ENCODE measurements at places on chromosomes 7 and 10.

DNA sequence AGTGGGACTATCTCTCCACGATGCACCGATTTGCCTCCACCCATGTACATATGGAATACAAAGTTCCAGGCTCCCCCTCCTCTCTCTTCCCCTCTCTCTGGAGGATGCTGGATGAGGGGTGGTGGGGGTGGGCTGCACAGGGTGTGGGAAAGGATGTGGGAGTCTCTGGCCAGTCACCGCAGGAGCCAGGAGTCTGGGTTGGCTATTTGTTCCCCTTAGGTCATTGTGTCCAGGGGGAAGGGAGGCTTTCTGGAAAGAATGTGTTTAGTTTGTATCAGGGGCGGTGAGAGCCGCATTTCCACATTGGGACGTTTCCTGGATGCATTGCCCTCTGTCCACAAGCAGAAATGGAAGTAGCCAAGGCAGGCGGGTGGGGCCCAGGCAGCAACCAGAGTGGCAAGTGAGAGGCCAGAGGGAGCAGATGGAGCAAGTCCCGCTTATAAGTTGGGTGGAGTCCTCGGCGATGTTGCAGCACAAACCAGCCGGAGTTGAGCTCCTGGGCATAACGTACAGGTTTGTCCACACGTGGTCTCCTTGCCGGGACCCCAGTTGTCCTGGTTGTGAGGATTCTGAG is 63.3 kb downstream of the ZNF777 start:
- DNase-seq, result no peak

DNA sequence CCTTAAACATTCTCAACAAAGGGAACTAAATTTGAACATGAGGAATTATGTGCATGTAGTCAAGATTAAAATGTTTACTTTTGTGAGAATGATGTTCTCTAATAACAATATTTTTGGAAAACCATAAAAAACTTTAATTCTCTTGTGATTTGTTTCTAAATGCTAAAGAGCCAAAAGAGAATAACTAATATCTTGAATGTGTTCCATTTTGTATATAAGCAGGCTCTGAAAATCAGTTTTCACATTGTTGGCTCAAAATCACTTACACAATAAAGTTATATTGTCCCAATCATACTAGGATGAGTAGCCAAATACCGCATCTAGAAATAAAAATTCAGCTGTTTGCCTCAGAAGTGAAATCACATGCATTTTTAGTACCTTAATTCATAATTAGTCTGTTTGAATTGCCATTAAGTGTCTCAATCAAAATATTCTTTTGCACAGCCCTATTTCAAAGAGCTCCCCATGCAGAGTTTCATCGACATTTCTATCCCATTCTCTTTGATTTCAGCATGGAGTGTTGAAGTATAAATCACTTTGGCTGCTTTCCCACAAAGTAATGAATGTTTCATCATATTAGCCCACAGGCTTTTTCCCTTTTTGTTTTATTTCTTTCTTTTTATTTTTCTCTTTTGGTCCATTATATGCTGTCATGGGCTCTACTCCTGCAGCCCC is 420.3 kb upstream of the POM121L12 start:
- no peak for DNase-seq

GRCh38 chr7:97090761-97091353 is 26.6 kb upstream of the SDHAF3 start:
- no peak for DNase-seq

DNA sequence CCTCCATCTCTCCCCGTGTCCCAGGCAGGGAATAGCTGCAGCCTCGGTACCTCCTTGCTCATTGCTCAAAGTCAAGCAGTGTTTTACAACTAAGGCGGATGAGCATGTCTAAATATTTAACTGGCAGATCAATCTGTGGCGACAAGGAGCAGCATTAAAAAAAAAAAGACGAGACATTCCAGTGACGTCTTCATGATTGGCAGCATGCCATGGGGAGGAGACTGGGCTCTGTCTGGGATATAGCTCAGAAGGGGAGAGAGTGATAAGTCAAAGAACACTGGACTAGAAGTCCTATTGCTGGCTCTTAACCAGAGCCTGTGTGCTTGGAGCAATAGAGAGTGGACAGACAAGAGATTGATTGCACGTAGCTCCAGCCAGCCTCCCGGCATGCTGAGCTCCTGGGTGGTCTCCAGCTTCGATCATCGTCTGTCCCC is 287.5 kb upstream of the PODXL start:
- DNase-seq, result peak; percentile 82

DNA sequence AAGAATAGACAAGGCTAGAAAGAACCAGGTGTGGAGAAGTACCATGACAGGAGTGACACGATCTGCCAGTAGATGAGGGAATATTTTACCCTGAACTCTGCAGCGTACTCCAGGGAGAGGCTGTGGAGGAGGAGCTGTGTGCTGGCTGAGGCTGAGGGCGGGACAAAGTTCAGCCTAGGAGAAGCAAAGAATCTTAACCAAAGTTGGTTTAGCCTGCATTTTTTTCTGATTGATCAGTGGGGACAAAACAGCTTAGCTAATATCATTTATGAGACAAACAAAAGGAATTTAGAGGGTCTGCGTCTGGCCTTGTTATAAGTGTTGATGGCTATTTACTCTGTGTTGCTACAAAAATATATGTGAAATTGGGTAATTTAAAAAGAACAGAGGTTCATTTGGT is 5.2 kb upstream of the NPSR1 start:
- DNase-seq, result no peak

- no peak for DNase-seq
These were observed 3.9 kb downstream of the CH25H start for GRCh38 chr10:89203237-89203636.

GRCh38 chr10:5971315-5971832 is 6.0 kb downstream of the IL15RA start:
- no peak for DNase-seq

GRCh38 chr7:155865830-155866525 is 53.7 kb upstream of the SHH start:
- peak; percentile 24 for DNase-seq

GRCh38 chr7:110308791-110309190 is 782.1 kb upstream of the LRRN3 start:
- DNase-seq, result no peak

GRCh38 chr10:123863183-123863575 is 28.4 kb downstream of the CPXM2 start:
- DNase-seq, result no peak

DNA sequence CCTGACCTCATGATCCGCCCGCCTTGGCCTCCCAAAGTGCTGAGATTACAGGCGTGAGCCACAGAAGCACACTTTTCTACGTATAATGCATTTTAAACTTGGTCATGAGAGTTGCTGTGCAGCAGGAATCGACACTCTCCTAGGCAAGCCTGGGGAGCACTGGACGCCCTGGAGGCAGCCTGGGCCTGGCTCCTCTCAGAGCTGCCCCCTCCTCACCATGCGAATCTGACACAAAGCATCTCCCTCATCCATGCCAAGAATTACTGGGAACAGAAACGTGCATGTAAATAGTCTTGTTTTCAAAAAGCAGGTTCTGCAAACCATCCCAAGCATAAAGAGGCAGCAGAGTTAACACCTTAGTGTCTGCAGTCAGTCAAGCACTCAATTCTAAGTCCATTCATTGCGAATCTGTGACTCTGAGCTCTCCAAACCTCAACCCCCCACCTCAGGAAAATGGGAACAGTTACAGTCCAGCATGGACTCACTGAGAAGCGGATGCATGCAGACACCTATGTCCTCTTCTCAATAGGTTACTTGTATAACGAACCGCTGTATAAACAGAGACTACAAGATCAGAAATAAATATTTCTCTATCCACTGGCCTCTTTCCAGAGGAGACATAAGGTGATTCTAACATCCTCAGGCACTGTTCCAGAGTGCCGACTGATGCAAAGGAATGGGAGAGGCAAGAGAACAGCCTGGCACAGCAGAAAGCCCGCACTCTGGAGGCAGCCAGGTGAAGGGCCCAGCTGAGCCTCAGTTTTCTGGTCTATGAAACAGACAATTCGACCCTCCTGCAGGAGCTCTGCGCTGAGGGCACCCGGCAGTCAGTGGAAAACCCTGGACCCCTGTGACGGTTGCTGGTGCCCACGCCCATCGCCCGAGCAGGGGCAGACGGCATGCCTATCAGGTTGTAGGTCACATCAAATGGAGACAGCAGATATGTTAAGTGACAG is 68.9 kb downstream of the MAD1L1 start:
- no peak for DNase-seq

GRCh38 chr10:48587101-48587500 is 17.8 kb downstream of the ARHGAP22 start:
- no peak for DNase-seq

DNA sequence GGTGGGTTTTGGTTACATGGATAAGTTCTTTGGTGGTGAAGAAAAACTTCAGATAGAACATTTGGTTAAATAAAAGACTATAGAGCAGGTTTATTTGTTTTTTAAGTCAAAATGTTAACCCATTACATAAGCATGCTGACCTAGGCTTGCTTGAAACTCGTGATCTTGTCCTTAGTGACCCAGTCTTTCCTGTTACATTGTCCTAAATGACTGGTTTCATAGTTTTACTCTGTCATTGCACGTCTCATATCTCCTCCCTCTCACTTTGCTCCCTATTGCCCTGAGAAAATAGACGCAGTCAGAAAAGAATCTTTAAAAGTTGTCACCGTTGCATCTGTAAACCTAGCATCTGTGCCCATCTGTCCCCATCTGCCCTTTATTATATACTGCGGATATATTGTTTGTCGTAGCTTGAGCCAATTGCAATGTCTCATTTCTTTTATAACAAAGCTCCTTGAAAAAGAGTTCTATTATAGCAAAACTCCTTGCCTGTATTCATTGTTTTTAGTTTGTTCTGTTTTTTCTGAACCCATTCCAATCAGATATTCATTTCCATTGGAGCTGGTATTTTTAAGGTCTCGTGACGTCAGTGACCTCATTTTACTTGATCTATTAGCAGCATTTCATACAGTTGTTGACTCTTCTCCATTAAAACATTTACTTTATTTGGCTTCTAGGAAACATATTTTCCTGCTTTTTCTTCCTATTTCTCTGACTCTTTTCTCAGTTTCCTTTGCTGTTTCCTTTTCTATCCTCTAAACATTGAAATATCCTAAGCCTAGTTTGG is 57.3 kb downstream of the HELLS start:
- no peak for DNase-seq

DNA sequence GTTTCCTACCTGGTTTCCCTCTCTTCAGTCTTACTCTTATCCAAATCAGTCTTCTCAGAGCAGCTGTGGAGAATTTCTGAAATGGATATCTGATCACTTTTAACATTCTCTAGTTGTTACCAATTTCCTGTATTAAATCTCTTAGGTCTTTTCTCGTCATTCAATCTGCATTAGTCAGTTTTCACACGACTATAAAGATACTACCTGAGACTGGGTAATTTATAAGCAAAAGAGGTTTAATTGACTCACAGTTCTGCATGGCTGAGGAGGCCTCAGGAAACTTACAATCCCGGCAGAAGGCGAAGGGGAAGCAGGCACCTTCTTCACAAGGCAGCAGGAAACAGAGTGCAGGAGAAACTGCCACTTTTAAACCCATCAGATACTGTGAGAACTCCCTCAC is 444.8 kb downstream of the GATA3 start:
- DNase-seq, result no peak

DNA sequence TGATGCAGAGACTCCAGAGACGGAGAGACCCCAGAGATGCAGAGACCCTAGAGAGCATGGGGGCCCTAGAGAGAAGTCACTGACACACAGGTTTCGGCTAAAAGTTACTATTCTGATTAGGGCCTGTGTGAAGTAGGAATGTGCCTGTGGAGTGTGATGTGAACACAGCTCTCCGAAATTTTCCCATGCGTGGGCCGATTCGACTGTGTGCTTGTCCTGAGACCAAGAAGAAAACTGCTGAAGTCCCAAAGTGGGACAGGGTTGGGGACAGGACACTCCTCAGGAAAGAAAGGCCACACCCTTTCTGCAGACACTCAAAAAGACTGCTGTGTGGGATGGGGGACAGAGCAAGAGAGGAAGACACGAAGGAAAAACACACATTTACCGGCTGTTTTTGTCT is 533.5 kb downstream of the PTPRN2 start:
- DNase-seq, result no peak

- DNase-seq, result no peak
These were observed 41.6 kb downstream of the PDIA4 start for GRCh38 chr7:148986742-148987009.

DNA sequence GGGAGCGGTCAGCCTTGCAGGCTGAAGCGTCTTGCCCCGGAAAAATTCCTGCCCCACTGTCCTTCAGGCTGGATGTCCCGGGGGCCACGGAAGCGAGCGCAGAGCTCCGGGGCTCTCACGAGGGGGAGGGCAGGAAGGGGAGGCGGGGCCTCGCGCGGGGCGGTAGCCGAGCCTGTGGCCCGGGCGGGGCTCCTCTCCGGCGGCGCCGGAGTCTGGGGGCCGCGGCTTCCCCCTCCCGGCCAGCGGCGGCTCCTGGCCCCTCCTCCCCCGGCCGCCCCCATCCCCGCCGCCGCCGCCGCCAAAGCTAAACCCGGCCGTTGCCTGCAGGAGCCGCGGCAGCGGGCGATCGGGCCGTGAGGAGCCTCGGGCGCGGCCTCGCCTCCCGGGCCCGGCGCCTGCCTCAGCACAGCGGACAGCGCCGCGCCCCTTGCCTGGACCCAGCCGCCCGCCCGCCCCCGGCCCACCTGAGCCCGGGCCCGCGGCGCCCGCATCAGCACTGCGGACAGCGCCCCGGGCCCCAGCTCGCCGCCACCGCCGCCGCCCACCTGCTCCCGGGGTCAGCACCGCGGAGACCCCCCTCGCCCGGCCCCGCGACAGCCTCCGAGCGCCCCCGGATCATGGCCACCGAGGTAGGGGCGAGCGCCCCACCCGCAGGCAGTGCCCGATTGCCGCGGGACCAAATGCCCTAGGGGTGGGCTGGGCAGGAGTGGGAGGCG is at the start of gene GOLGA7B:
TSS of gene GOLGA7B (plus strand) at position 157 of the 716 bp plus-strand sequence. CDS start at position 618, 461 bp downstream.
- DNase-seq, result peak; percentile 80

- no peak for DNase-seq
These were observed 142.9 kb upstream of the AHR start for GRCh38 chr7:17155529-17155928.

DNA sequence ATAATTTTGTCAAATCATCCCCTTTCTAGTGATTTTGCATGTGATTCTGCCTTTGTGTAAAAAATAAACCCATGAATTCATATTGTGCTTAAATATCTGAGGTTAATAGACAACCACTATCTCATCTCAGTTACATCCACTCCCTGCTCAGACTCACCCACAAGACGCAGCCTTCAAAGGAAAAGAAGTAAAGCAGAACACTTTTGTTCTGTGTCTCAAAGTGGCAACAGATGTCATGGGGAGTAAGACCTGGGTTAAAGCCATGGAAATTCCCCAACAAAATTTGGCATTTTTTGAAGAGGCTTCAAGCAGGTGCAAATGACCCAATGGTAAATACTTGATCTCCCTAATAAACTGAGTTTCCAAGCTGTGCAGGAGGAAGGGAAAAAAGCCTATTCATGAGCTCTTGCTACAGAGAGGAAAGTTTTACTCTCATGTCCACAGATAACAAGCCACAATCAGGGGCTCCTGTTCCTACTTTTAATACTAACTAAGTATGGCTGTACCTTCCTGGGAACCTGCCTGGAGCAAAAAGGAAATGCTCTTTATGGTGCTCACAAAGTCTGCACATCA is 4.7 kb downstream of the CYP3A7 start:
- no peak for DNase-seq

DNA sequence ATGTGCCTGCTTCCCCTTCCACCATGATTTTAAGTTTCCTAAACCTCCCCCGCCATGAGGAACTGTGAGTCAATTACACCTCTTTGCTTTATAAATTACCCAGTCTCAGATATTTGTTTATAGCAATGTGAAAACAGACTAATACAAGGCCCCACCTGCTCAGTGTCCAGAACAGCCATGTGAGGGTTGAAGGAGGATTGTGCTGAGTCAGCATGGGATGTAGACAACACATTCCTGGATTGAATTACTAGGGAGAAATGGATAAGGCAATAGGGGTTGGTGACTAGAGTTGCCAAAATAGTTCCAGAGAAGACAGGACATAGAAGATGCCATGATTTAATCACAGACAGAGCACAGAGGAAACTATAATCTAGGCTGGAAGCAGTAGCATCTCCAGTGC is 270.3 kb downstream of the GFRA1 start:
- DNase-seq, result no peak

Data from mesothelial cell of epicardium (in vitro differentiated cells).